Fibroblast of skin of left quadriceps (primary cell): ENCODE measurements at places on chromosomes 4 and X.

- DNase-seq, result no peak
These were observed 112.9 kb upstream of the NKX1-1 start for GRCh38 chr4:1518997-1519700.

DNA sequence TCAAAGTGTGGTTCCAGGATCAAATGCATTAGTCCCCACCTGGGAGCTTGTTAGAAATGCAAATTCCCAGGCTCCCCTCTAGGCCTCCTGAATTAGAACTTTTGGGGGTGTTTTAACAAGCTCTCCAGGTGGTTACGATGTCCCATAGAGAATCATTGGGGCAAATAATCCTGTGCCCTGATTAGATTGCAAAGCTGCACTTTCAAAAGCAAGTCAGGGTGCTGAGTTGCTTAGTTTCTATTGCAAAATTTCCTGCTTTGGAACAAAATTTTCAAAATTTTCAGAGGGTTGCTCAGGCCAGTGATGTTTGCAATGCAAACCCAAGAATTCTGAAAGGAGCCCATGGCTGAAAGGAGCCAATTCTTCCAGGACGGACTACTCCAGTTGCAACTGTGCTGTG lies 71.0 kb downstream of the MGST2 start:
- DNase-seq, result no peak

DNA sequence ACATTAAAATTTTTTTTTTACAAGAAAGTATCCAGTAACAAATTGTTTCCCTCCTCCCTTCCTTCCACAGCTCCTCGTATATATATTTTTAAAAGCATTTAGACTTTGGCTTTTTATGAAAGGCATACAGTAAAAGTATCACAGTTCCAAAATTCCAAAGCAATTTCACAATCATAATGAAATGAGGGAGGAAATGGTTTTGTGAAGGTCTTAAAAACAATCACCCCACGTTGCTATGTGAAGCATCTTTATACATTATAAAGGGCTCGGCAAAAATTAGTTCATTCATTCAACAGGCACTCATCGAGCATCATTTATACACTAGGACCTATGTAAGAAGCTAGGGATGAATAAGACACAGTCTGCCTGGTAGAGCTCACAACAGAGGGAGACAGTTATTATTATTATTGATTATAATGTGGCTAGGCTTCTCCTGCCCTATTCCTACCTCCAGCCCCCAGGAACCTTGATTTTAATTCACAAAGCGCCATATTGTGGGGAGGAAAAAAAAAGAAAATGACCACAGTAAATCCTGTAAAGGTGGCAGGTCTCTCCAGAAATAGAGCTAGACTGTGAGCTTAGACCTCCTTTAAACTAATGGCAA lies 239.9 kb downstream of the MAML3 start:
- DNase-seq, result peak; percentile 74

DNA sequence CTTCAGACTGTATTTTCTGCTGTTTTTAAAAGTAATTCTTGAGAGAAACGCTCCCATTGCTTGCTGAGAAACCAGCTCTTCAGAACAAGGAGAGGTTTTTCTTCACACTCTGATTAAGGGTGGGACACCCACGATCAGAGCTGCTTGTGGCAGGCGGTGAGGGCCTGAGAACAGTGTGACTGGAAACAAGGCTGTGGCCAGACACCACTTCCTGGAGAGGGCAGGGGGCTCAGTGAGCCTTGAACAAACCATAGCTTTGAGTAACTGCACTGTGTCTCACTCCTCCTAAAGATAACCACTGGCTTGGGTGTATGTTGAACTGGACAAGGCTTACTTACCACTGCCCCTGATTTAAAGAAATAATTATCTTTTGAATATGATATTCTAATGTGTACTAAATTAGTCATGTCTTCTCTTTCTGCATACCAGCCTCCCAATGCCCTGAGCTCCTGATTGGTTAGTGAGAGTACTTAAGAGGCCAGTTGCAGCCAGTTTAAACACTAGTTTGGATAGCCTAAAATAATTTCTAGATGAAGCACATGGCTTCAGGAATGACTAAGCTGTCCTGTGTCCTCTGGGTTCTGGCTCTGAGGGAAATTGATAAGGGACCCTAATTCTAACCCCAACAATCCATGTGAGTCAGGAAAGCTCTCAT lies 3.7 kb upstream of the GPR82 start:
- no peak for DNase-seq

GRCh38 chr4:96120206-96120605 lies 280.3 kb downstream of the PDHA2 start:
- DNase-seq, result no peak

DNA sequence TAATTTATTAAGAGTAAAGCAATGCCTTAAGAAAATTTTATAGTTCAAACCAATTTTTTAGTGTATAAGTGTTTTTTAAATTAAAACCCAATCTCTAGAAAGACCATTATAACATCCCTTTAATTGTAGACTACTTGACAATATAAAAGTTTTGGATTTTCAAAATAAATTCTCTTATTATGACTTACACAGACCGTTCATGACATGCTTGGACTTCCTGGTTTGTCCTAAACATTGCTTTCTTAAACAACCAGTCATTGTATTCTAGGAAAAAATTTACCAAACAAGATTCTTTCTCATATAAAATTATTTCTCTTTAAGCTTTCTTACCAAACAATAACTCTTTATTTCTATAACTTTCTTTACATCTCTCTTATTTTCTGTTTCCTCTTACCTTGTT lies 49.0 kb upstream of the CXorf51A start:
- no peak for DNase-seq

GRCh38 chr4:84796394-84796793 lies 170.1 kb downstream of the WDFY3 start:
- no peak for DNase-seq

- peak; percentile 4 for DNase-seq
These were observed 29.8 kb downstream of the DCAF8L2 start for GRCh38 chrX:27619975-27620374.

DNA sequence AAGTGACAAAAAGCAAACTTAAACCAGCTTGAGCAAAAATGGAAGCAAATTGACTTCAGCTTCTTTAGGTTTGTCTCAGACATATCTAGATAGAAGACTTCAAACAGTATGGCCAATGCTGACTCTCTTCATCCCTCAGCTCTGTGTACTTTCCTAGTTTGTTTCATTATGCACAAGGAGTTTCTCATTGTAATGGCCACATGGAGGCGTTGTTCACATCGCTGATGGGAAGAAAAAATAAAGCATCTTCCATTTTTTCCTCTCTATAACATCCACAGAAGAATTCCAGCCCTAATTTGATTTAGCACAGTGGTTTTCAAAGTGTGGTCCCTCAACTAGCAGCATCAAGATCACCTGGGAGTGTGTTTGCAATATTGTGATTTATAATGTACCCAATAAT lies 397.5 kb upstream of the PRKX start:
- no peak for DNase-seq
